Neural crest cell (in vitro differentiated cells): ENCODE measurements at places on chromosomes 11 and 22.
A peak's percentile ranks its signal among the peaks of the same experiment; 100 is the strongest.

GRCh38 chr11:89321401-89321800 is 143.7 kb downstream of the TYR start:
- DNase-seq, result no peak

DNA sequence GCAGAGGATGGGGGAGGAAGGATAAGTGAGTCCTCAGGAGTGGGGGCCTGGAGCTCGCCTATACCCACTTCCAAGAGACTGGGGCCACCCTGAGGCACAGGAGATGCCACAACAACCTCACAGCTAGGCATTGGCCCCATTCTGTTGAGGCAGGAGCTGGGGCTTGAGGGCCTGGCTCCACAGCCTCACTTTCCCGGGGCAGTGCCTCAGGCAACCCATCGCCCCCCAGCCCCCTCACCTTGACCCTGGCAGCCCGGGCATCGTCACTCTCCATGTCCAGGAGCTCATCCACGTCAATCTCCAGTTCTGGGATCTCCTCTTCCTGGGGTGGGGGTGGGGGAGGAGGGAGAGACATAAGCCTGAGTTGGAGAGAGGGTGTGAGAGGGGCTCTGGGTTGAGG is 1.8 kb downstream of the PPP1R14B start:
- DNase-seq, result no peak

- no peak for DNase-seq
Measured at GRCh38 chr11:123122341-123122740, 60.4 kb upstream of the HSPA8 start.

- no peak for DNase-seq
Measured at GRCh38 chr11:106202935-106203620, 125.6 kb downstream of the AASDHPPT start.

- no peak for DNase-seq
Measured at GRCh38 chr11:25958045-25958444, 373.9 kb upstream of the ANO3 start.

DNA sequence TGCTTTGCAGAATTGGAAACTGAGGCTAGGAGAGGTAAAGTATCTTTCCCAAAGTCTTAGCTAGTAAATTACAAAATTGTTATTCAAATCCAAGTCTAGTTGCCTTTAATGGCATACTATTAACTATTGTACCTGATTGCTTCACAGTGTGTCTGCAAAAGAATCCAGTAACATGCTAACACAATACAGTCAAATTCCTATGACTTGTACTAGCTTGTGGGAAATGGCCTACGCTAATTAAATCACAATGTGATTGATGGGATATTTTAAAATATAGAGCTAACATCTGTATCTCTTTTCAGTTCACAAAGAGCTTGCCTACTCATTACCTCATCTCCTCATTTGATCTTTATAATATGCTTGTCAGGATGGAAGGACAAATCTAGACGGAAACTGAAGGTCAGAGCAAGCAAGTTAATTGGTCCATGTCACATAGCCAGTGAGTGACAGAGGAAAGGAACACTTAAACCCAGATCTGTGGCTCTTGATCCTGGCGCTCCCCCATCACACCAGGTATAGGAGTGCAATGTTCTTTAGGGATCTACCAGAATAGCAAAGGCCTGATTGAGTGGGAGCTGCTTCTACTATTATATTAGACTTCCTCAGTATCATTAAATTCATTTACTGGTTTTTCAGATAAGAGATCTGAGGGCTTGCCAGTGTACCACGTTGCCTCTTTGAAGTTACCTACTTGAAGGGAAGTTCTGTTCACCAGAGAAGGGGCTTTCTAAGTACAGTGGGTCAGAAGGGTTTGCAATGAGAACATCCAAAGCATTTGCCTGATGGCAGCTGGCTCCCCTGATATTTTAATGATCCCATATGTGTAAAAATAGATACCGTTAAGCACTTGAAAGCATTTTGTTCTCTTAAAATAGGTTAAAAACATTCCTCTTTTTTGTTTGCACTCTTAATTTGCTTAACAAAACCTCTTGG is 213.6 kb upstream of the SESN3 start:
- no peak for DNase-seq

DNA sequence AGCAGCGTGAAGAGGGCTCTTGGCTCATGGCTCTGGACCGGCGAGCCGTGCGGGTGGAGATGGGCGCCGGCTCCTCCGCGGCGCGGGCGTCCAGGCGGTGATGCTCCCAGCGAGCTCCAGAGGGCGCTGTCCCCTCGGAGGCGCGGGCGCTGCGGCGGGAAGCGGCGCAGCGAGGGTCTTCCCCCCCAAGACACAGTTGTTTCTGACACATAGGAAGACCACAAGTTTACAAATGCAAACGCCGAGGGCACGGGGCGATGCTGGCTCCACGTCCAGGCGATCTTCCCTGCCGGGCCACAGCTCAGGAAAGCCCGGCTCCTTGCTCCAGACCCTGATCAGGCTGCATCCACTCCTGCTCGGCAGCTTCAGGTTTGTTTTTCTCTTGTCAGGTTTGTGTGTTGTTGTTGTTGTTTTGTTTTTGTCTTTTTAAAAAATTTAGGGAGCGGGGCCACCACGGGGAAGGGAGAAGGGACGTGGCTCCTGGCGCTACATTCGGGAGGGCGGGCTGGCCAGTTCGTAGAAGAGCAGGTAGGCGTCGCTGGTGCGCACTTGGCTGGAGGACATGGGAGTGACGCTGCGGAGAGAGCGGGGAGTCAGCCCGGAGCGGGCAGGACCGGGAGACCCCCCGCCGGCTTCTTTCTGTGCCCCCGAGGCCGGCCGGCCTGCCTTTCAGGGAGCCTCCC is 10.0 kb upstream of the MFRP start:
- DNase-seq, result peak; percentile 85

DNA sequence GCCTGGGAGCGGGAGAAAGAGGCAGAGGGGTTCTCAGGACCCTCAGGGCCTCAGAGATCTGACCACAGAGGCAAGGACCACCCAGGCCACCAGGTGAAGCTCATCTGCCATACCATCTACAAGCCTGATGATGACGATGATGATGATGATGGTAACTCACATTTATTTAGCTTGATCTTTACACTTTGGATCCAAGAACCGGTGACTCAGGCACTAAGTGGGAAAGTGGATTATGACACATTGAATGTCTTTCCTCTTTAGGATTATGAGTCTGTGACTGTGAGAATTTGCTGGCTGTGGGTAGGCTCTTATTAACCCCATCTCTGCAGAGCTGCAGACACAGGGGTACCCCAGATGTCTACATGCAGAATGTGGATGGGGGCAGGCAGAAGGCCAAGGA is 110.3 kb downstream of the DSCAML1 start:
- no peak for DNase-seq

DNA sequence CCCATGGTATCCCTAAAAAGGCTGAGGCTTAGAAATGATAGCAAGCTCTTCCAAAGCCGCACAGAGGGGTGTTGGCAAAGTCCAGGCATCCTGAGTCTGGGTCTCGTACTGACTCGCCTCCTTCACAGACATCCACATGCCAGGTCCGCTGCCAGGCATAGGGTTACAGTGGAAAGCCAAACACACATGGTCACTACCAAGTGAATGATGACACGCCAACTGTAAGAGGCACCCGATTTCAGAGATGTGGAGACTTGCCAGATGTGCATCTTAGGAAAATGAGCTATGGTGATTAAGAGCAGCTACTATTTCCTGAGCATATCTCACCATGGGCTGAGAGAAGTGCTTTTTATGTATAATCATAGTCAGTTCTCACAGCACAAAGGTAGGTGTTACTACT is 314.9 kb downstream of the MIAT start:
- no peak for DNase-seq

DNA sequence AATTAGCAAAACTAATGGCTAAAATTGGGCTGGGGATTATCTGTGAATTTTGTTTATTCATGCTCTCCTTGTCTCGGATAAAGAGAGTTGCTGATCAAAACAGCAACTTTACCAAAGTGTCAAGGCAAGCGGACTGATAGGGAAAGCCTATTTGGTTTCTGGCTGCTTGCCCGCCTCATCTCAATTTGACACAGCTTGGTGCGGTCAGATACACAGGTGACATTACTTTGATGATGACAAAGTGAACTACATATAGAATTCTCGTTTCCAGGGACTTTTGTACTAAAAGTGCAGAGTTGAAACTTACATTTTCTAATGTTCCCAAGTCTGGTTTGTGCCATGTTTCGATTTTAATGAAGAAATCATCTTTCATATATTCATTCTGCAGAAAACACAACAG is 22.8 kb downstream of the PITPNB start:
- DNase-seq, result no peak

DNA sequence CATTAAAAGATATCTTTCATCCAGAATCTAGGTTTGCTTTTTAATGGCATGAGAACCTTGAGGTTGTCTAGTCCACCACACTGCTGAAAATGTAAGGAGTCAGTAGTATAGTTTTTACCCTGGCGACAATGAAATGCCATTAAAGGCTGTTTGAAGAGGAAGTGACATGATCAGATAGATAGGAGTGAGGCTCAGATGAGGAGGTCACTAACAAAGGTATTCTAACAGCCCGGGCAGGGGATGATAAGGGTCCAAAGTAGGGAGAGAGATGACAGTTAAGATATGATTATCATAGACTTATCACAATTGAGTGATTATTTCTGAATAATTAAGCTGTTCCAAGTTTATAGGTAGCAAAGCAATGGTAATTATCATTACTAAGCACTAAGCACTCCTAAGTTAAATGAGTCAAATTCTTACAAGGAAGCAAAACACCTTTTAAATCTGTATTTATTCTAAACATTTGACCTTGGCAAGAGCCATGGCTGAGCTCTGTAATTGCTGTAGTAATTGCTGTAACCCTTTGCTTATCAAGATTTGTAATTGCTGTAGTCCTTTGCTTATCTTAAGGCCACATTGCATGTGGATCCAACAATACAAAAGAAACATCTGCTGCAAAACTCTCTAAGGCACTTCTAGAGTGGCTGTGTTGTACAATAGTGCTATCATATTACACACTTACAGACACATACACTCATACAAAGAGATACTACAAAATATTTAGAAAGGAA is 92.6 kb downstream of the ENTHD1 start:
- no peak for DNase-seq

DNA sequence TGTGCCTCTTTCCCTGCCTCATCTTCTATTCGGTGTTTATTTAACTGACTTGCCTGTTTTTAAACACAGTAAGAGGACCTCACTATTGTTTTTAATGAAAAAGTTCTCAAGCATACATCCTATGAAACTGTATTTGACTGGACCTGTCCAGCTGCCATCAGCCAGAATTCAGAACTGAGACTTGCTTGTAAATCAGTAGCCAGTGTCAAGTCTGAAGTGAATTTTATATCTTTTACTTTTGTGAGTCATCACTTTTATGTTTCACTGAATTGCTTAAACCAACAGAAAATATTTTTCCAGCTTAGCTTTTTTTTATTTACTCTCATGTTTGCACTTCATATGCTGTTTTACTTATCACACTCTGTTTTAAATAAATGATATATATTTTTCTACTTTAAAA is 88.3 kb downstream of the LUZP2 start:
- DNase-seq, result no peak

GRCh38 chr22:32916025-32916424 is 114.5 kb downstream of the TIMP3 start:
- no peak for DNase-seq

- DNase-seq, result no peak
Measured at GRCh38 chr22:26709617-26710390, 52.4 kb downstream of the MIAT start.

DNA sequence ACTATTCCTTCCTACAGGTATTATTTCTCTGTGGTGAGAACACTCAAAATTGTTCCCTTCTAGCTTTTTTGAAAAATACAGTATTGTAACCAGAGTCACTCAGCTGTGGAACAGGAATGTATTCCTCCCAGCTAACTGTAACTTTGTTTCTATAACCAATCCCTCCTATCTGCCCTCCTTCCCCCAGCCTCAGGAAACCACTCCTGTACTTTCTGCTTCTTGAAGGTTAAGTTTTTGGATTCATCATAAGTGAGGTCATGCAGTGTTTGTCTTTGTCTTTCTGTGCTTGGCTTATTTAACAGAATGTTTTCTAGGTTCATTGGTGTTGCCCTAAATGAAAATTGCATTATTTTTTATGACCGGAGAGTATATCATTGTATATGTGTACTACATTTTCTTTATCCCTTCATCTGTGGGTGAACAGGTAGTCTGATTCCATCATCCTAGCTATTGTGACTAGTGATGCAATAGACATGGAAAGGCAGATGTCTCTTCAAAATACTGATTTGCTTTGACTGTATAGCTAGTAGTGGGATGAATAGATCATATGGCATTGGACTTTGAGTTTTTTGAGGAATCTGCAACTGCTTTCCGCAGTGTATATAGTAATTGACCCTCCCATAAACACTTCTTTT is 112.9 kb upstream of the GRK3 start:
- DNase-seq, result no peak

DNA sequence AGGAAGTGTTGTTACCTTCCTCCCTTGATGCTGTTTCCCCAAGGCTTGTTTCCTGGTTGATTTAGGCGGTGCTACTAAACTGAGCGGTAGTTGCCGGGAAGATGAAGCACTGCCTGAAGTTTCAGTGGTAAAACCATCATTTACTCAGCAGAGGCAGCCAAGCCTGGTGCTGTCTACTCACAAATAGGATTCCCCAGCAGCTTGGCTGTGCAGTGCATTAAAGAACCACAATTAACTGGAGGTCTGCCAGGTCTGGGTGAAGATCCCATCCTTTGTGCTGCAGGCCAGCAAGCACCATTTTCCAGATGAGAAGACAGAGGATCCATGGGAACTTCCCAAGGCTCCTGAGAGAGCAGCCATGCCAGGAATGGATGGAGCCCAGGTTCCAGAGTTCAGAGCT is 231.9 kb upstream of the E2F8 start:
- DNase-seq, result no peak

DNA sequence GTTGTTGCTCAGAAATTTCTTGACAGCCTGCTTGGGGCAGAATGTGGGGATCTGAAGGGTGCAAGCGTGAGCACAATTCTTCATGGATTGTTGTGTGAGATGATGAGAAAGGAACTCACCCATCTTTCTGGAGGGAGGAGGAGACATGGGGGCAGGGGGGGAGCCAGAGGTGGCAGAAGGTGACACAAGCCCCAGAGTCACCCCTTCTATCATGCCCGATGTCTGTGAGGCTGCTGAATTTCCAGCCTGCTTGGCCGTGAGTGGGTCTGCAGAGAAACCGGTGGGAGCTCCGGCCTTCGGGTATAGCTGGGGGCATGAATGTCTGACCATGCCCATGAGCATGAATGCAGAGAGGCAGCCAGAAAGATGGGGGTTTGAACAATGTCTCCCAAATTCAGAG is 870.7 kb downstream of the TBC1D22A start:
- no peak for DNase-seq

- no peak for DNase-seq
Measured at GRCh38 chr11:122671400-122671891, 15.9 kb downstream of the UBASH3B start.

DNA sequence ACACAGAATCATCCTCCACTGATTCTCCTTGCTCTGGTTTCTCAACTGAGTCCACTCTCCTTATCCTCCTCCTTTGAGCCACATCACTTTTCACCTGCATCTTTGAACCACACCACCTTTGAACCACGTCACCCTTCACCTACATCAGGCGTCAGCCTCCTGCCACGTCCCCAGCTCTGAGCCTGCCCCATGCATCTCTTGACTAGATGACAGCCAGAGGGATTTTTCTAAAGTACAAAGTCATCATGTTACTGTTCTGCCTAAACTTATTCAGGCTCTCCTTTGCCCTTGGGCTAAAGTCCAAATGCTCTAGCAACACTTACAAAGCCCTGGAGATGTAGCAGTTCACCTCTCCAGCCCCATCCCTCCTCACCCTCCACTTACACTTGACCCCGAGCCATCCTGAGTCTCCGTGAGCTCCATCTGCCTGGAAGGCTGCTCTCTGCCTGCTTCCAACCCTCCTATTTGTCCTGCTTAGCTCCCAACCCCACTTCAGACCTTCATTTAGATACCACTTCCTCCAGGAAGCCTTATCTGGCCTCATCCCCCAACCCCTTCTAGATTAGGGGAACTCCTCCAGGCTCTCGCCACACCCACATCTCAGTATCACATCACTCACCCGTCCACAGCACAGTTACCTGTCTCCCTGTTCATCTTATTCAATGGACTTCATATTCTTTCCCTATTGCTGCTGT is 3.7 kb upstream of the MS4A10 start:
- no peak for DNase-seq
